Breast epithelium (tissue), 4 donors: ENCODE measurements at places on chromosomes 1 and 21. TPM values are rescaled to one million over a fixed set of nuclear protein-coding genes. Genes with fewer than 3 reads are reported as not detected.

DNA sequence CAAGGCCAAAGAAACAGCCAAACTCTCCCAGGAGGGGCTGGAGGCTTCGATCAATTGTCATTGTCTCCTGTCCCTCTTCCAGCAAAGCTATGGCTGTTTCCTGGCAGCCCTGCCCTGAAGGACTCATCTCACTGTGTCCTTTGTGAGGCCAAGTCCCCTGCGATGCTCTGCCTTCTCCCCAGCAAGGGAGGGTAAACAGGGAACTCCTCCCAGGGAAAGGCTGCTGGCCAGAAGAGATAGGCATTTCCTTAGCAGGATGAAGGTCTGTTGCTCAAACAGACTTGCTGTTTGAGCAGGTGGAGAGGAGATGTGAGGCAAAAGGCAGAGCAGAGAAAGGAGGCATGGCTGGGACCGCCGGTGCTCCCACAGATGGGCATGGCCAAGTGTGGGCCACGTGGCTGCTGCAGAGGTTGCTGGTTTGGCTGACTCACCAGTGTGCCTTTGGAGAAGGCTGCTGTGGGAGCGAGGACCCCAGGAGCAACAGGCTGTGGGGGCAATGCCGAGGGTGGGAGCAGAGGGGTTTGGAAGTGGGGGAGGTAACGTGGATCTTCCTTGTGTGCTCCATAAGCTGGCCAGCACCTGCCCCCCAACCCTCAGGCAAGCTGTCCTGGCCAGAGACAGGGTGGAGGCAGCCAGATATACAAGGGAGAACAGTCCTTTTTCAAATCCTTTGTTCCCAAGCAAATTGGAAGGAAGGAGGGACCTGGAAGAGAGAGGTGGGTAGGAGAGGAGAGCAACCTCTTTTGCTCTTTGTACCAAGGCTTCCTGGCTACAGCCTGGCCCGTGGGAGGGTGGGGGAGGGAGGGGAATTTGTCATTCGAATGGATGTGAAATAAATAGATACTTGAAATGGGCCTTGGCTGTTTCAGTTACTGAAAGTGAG is 449.8 kb downstream of the SIPA1L2 start:
- no peak for DNase-seq

GRCh38 chr1:65827346-65827745 is 34.7 kb downstream of the PDE4B start:
- DNase-seq: no peak

DNA sequence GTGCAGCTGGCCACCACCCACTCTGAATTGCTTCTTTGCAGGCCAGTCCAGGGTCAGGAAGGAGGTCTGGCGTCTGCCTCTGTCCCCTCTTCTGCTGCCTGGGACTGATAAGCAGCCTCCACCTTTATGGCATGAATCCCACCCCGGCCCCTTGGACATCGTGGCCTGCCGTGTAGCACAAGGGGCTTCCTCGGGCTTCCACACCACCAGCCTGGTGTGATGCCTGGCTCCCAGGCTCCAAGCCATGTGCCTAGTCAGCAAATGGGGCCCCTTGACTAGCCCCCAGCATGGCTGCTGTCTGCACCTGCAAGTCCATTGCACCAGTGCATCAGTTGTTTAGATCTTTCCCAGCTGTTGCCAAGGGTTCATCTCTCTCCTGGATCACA is 9.9 kb upstream of the ARF1 start:
- no peak for DNase-seq

DNA sequence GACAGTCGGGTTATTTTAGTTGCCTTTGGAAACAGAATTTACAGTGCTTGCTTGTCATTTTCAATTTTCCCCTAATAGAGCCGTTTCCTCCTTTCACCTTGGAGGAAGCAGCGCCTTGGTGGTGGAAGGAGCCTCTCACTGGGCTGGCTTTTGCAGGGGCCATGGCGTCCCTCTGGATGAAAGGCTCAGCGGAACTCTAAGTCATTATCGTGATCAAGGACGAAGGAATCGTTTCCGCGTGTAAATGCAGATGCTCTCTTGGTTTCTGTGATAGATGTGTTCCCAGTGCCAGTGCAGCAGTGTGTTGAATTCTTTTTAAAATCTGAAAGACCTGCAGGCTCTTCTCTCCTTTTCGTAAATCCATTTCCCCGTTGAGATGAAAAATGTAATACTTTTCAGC is 126.2 kb upstream of the LMO4 start:
- no peak for DNase-seq

DNA sequence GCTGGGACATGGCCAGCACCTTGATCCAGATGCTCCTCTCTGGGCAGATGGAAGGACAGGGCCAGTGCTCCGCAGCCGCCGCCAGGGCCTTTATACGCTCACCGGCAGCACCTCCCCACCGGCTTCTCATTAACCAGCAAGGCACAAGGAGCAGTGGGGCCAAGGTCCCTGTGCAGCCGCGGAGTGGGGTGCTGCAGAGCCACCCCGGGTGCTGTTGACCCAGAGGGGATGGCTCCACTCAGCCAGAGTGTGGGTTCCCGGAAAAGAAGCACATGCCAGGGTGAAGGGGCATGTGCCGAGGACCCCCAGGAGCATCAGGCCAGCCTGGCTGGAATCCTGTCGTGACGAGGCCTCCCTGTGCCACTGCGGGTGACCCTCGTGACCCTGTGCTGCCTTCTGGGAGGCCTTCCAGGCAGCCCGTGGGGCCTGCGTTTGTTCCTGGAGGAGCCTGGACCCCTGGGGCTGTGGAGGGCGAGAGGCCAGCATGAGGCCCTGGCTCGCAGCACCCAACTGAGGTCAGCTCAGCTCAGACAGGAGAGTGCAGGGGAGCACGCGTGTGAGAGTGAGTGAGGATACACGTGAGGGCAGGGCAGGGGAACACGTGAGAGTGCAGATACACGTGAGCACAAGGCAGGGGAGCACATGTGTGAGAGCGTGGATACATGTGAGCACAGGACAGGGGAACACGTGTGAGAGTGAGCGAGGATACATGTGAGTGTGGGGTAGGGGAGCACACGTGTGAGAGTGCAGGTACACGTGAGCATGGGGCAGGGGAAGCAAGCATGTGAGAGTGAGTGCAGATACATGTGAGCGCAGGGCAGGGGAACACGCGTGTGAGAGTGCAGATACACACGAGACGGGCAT is at the start of gene FTCD:
FTCD (minus strand) TSS at position 66 of the 864 bp plus-strand sequence; CDS start at position 10, 56 bp downstream.
- DNase-seq: no peak

GRCh38 chr21:43778469-43779335 is 2.6 kb upstream of the CSTB start:
- DNase-seq: no peak

- no peak for DNase-seq
These were observed 31.0 kb upstream of the IFI16 start for GRCh38 chr1:158978730-158979129.

GRCh38 chr1:225998560-225999226 is 450 bp downstream of the SDE2 start:
- DNase-seq: no peak

Gene SLC35F3
- total RNA-seq: 8.8 TPM

Gene LRRIQ3
- 1.8 TPM for total RNA-seq

Gene PERM1
- total RNA-seq: 0.33 TPM

Gene CFAP74
- total RNA-seq: not detected
